ENCODE measurements at places on chromosomes 7 and 10.

- no peak for DNase-seq
These were observed 44.9 kb downstream of the MCU start for GRCh38 chr10:72736828-72737220.

DNA sequence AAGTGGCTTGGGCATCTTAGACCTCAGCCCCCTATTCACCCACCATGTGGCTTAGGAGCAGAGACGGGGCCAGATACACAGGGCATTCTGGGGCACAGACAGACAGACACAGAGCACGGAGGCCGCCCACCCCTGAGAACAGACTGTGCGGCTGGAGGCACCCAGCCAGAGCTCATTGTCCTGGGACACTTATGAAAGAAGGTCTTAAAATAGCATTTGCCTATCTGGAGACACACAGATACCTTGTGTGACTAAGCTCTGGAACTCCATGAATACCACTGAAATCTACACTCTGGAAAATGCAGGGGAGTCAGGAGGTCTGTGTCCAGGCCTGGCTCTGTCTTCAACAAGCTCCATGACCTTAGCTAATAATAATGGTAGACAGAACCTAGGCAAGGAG lies 41.4 kb upstream of the ADO start:
- DNase-seq = no peak

DNA sequence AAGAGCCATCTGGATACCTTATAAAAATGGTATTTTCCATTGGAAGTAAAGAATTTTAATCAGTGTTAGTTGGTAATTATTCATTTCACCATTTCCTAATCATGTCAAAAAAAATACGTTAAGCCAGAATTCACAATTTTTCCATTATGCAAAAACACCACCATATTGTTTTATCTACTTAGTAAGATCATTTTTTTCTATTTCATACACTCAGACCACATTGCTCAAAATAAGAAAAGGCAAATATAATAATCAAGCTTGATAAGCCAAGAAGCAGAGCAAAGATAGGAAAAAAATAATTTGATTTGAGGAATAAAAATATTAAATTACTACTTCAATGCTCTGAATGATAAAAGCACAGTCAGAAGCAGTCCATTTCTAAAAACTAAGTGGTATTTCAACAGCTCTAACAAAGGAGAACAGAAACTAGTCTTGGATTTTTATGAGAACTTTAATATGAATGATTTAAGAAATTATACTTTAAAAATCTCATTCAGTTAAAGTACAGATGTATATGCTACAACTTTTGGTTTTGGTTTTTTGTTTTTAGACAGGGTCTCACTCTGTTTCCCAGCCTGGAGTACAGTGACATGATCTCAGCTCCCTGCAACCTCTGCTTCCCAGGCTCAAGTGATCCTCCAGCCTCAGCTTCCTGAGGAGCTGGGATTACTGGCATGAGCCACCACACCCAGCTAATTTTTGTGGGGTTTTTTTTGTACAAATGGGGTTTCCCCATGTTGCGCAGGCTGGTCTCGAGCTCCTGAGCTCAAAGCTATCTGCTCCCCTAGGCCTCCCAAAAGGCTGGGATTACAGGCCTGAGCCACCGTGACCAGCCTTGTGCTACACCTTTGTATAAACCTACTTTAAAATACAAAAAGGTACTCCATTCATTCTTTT lies 46.6 kb downstream of the LRRN3 start:
- DNase-seq = peak; percentile 45

GRCh38 chr10:132997517-132998265 lies 55.3 kb upstream of the CFAP46 start:
- no peak for DNase-seq

DNA sequence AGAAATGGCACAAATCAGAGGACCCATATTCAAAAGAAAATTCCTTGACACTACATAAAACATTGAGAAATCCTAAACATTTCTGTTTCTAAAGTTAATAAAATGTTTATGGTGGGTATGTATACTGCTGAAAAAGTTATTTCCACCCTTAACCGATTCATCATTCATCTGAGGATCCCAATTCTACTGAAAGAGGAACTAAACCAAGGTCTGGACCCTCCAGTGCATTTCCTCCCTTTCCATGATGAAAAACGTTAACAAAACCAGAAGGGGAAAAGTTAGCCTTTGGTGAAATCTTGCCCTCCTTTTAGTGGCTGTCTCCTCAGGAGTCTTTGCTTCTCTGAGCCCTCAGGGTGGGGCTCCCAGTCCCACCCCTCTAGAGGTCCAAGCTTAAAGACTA lies 144.5 kb upstream of the ASAH2 start:
- DNase-seq = no peak

DNA sequence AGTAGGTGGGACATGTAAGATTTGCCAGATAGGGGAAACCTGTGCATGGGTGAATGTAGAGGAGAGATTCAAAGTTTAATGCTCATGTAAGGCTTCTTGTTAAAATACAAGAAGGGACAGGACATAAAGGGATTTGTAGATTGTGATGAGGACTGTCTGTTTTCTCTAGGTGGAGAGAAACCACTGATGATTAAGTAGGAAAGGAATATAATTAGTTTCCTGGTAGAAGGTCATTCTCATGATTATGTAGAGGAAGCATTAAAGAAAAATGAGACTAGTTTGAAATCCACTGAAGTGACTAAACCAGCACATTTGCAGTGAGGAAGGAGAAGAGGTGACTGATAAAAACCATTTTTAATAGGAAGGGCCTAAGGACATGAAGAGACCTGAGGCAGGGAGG lies 19.6 kb upstream of the MACC1 start:
- DNase-seq = no peak

GRCh38 chr10:128779416-128779815 lies 653.2 kb upstream of the MKI67 start:
- DNase-seq = no peak
